ENCODE measurements at places on chromosomes 5 and 9.

GRCh38 chr5:88941581-88941980, 58.6 kb upstream of the MEF2C start:
- DNase-seq, result no peak

DNA sequence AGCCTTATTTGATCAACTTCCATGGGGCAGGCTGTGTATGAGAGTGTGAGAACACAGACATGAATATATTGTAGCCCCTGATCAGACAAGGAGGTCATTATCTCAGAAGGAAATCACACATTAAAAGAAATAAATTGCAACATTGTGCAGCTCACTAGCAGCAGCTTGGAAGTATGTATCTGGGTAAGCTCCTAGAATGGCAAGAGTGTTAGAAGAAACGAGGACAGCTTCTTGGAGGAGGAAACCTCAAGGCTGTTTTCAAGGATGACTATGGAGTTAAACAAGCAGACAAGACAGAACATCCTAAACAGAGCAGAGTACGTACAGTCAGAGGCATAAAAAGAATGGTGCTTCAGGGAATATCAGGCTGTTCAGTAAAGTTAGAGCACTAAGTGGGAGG, 511.0 kb downstream of the SLCO4C1 start:
- no peak for DNase-seq

- no peak for DNase-seq
These were observed 4.9 kb downstream of the MED27 start for GRCh38 chr9:132074736-132075135.

DNA sequence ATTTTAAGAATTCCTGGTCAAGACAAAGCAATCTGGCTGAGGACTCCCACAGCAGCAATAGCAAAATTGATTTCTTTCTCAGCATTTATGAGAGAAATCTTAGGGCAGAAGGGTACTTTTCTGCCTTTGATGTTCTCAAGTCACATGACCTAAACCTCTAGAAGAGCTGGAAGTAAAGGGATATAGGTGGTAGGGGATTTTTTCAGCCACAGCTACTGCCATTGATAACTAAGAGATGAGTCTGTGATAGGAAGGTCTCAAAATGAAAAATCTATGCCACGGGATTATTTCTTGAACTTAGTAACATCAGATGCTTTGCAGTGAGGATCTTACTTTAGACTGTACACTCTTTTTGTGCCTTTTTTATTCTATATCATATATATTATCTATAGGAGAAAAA, 35.6 kb downstream of the IL6ST start:
- no peak for DNase-seq

DNA sequence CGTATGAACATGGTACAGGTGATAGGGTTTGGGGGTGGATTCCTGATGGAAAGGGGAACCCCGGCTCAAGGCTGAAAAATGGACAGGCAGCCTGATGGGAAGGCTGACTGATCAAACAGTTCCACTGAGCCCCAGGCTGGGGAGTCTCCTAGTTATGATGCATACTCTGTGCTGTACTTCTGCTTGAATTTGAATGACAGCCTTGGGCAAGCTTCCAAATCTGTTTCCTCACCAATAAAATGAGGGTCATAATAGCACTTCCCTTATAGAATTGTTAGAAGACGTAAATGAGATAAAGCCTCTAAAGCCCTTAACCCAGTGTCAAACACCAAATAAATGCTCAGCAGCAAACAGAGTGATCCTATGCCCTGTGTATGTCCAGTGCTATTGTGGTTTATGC, 478.5 kb upstream of the DMAC1 start:
- no peak for DNase-seq

All from CD4-positive, alpha-beta T cell treated with Interleukin-6 at 100 ng/mL for 8 hours (primary cell).